ENCODE measurements at places on chromosomes 4 and X. TPM values are rescaled to one million over a fixed set of nuclear protein-coding genes. Genes with fewer than 3 reads are reported as not detected.

The ART3 gene
- not detected for total RNA-seq

The OCIAD2 gene
- total RNA-seq = 239 TPM

The GUCY1A1 gene
- 59.1 TPM for total RNA-seq

The SLC9B1 gene
- 0.69 TPM for total RNA-seq

The MAGEE1 gene
- total RNA-seq = 3.3 TPM

The FDCSP gene
- not detected for total RNA-seq

The MAGEA4 gene
- total RNA-seq = not detected

The MAPK10 gene
- 42.9 TPM for total RNA-seq
